ENCODE measurements at places on chromosomes 12 and 14.

- DNase-seq = no peak
These were observed 91.7 kb upstream of the RASSF8 start for GRCh38 chr12:25866586-25867378.

- DNase-seq = no peak
These were observed 39.4 kb downstream of the RPS29 start for GRCh38 chr14:49546766-49547165.

DNA sequence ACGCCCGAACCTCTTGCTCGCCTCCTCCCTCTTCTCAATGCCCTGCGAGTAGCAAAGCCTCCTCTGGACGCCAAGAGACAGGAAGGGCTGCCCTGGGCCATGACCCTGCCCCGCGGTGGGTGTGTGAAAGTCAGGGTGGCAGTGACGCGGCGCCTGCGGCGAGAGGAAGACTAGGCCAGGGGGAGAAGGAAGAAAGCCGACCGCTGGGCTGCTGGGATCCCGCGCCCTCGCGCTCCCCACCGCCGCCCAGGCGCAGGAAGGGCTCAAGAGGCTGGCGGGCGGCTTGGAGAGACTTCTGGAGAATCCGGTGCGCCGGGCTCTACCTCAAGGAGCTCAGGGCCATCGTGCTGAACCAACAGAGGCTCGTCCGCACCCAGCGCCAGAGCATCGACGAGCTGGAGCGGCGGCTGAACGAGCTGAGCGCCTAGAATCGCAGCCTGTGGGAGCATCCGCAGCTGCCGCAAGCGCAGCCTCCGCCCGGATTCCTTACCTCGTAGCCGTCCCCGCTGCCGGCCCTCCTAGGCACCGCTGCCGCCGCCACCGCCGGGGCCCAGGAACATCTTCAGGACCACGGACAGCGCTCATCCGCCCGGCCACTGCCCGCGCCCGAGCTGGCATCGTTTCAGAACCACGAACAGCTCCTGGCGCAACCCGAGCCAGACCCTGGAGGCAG, 105.0 kb upstream of the PRB2 start:
- peak; percentile 98 for DNase-seq

DNA sequence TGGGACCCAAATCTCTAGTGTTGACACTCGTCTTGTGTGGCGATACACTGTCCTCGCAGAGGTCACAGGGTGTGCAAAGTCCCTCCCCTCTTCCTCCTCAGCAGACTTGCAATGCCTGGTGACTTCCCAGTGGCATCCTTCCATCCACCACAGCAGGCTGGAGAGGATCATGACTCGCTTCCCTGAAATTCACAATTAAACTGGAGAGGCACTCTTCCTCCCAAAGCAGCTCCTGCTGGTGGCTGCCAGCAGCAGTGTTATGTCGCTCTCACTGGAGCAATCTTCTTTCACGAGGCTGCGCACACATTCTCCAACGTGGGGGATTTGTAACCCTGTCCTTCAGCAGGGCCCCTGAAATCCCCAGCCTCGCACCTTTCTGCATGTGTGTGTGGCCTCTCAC, 145.2 kb upstream of the TMCC3 start:
- peak; percentile 71 for DNase-seq

DNA sequence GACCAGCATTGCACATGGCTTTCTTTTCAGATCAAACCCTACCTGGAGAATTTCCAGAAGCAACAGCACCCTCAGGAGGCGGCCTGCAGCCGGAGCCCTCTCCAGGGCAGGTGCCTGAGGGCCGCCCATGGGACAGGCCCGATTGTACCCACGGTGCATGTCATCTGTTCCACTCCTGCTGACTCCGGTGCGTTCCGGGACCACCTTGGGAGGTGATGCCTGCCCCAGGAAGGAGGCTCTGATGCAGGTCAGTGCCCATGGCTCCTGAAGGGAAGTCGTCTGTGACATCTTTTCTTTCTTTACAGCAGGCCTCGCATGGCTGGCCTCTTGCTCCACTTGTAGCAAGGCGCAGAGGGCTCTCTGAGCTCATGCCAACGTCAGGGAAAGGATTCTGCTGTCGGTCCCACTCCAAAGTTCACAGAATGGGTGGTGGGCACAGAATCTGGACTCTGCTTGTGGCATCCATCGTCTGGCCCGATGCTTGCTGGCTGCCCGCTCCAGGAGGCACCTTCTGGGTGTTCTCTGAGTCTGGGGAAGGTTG, 160.7 kb upstream of the RTL1 start:
- no peak for DNase-seq

DNA sequence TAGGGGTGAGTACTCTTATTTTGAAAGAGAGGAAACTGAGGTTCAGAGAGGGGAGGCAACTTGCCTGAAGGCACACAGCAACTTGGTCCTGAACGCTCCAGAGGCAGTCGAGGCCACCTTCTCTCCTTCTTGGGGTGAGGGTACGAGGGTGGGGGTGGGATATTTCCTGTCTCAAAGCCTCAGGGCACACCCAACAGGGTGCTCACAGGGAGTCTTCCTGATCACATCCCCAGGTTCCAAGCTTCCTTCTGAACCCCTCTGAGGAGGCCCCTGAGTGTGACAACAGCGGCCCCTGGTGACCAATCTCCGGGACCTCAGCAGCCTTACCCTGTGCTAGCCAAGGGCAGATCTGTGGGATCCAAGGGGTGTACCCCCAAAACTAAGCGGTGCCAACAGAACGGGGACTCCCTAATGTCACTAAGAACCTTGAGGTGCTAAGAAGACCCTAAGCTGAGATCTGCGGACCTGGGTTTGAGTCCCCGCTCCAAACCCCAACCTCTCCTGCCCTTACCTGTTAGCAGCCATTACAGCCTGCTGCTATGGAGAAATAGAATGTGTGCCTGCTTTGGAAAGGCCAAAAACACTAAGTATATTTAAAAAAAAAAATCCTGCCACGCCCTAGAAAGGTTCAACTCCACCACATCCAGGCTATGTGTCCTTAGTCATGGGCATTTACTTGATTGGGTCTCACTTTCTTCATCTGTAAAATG, 57.9 kb downstream of the TRPV4 start:
- DNase-seq = peak; percentile 48

DNA sequence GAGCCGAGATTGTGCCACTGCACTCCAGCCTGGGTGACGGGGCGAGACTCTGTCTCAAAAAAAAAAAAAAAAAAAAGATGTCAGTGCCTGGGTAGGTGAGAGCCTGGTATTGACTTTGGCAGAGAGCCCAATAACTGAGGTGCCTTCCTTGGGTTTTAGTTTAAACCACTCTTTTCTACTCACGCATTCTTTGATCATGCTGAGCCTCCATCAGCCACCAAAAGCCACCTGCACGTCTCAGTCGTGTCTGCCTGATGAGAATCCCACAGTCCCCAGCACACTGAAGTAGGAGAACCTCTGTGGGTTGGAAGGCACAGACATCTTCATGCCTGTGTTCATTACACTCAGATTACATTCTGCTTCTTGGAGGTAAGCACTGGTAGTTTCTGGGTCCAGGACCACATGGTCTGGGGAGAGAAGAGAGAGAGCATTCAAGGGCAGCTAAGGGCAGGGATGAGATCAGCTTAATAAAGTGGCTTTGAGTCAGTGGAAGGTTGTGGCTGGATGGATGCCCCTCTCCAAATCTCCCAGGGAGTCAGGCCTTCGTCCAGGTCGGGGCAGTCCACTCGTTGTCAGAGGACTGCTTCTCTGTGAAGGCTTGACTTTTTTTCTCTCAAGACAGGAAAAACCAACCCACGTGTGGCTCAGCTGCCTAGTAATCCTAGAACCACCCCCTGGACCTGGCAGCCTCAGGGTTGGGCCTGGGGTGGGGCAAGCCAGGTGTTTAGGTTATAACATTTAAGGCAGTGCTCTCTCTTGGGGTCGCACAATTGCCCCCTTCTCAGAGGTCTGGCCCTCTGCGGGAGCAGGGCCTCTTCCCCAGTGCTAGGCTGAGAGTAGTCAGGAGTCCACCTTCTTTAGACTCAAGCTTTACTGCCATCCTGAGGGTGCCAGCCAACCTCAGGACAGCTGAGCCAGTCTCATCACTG, 32.6 kb upstream of the MAX start:
- no peak for DNase-seq

GRCh38 chr12:124231980-124232653, 62.8 kb upstream of the RFLNA start:
- DNase-seq = no peak

GRCh38 chr12:13661005-13661887, 320.2 kb downstream of the GRIN2B start:
- peak; percentile 85 for DNase-seq

DNA sequence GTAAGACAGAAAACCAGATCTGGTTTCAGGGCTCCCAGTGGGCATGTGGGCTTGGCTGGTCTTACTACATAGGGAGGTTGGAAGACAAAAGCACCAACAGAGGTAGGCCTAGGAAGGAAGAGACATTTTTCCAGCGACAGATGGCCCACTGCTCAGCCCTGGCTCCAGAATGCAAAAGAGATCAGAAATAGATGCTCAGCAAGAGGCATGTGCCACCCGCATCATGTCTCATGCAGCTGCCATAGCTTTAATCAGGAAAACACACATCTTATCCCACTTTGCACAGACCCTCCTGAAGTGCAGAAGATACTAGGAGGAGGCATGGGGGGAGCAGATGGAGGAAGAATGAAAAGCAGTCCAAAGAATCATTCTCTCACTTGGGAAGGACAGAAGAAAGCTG, 25.3 kb downstream of the VASH1 start:
- DNase-seq = no peak

GRCh38 chr12:16972923-16973770, 367.2 kb upstream of the LMO3 start:
- no peak for DNase-seq

Measured in NT2/D1 (cell line).